Activated T-cell treated with anti-CD3 and anti-CD28 coated beads, Interleukin-2, amount 50 U/mL, for 4 hours (primary cell): ENCODE measurements at places on chromosomes 6 and 20.
A peak's percentile ranks its signal among the peaks of the same experiment; 100 is the strongest.

- DNase-seq: no peak
These were observed 272.8 kb downstream of the MAFB start for GRCh38 chr20:40416274-40416673.

GRCh38 chr6:53240761-53241160 lies 92.1 kb upstream of the GCM1 start:
- DNase-seq: no peak

DNA sequence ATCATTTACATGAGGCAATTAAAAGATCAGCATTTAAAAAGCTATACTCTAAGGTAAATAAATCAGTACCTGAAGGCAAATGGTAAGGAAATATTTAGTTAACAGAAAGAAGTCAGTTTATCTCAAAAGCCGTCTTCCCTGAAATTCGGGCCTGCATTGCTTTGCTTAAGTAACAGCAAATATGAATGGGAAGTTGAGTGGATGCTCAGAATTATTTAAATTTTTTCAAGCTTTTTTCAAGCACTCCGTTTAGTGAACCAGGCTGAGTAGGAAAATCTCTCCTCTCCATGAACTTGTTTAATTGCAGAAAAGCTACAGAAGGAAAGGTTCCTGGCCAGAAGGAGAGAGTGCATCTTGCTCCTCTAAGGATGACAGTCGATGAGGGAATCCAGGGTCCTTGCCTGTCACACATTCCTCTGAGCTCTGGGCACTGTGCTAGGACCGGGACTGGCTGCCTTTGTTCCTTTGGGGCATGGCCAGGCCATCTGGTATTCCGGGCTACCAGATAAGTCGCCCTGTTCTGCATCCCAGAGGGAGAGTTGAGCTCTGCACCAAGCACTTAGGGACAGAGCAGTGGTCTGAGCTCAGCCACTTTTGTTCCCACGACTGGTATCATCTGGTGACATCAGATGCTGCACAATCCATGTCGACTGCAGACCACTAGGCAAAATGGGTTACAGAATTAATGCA lies 77.6 kb downstream of the RIN2 start:
- no peak for DNase-seq

DNA sequence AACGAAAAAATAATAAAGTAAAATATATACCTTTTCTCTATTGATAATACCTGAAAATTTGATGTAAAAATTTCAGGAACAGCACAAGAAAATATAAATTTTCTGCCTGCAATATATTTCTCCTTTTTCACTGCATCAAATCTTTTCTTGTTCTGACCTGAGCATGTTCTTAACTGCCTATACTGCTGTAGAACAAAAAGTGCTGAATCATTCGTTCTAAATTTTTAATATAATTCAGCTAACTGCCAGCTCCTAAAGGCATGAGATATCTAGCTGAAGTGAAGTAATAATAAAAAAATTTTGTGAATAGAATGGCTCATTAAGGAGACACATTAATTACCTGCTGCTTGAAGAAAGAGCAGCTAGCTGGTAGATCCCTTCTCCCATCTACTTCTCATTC lies 188.6 kb upstream of the FKBP1C start:
- DNase-seq: no peak

GRCh38 chr20:40232273-40232672 lies 456.8 kb downstream of the MAFB start:
- no peak for DNase-seq

GRCh38 chr20:11537032-11537431 lies 380.7 kb upstream of the BTBD3 start:
- no peak for DNase-seq

DNA sequence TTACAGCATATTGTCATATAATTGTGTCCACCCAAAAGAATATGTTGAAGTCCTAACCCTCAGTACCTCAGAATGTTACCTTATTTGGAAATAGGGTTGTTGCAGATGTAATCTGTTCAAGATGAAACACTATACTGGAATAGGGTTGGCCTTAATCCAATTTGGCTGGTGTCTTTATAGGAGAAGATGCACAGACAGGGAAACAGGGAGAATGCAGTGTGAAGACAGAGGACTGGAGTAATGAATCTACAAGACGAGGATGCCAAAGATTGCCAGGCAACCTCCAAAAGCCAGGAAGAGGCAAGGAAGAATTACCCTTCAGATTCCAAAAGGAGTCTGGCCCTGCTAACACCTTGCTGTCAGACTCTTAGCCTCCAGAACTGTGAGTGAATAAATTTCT lies 482.9 kb downstream of the PTPRT start:
- no peak for DNase-seq

- no peak for DNase-seq
These were observed 7.2 kb downstream of the ACSS1 start for GRCh38 chr20:25050501-25051350.

DNA sequence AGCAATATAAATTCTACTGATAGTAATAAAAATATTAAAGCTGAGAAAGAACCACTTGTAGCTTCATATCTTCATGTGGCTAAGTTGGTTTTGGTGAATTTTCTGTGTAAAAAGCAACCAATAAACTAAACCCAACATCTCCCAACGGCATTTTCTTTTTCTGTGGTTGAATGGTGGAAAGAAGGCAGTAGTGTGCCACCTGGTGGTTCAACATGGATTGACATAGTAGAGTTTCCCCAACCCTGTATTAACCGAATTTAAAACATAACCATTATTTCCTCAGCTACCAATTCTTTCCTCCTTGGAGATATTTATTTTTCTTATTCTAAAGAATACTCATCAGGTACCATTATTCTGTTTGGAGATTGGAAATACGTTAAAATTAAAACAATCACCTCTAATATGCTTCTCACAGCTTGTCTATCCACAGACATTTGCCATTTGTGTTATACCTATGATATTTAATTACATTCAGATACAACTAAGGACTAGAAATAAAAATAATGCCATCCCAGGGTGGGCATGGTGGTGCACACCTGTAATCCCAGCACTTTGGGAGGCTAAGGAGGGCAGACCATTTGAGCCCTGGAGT lies 117.1 kb upstream of the EEF1E1 start:
- peak; percentile 10 for DNase-seq

DNA sequence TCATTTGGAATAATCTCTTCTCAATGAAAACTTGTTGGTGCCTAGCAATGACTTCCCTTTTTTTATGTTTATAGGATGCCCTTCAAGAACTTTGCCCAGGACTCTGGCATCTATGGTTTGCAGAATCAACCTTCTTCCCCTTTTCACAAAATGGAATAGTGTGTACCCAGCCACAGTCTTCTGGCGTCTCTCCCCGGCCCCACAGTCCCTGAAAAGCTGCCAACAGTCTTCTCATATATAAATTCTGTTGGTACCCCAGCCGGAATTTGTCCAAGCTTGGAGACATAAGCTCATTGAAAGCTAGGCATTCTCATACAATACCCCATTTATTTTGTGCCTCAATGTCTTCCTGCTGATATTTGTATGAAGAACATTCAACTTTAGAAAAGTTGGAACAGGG lies 26.4 kb upstream of the MCM3 start:
- DNase-seq: no peak

- DNase-seq: peak; percentile 30
These were observed 19.3 kb downstream of the FAXC start for GRCh38 chr6:99330159-99330558.

GRCh38 chr20:61919675-61920365 lies 145.9 kb downstream of the TAF4 start:
- DNase-seq: no peak

DNA sequence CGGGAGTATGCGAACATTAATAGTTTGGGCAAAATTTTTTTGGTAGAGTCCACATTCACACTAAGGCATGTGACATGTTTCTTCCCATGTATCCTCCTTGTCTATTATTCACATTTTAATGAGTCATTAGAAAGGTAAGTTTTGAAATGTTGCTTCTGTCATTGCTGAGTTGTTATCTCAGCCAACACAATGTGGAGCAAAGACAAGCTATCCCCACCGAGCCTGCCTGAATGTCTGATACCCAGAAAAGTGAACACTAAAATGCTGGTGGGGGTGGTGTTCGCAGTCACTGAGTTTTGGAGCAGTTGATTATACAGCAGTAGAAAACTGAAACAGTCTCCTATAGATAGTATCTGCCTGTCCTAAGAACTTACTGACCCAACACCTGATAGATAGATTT lies 68.3 kb upstream of the ASF1A start:
- no peak for DNase-seq

DNA sequence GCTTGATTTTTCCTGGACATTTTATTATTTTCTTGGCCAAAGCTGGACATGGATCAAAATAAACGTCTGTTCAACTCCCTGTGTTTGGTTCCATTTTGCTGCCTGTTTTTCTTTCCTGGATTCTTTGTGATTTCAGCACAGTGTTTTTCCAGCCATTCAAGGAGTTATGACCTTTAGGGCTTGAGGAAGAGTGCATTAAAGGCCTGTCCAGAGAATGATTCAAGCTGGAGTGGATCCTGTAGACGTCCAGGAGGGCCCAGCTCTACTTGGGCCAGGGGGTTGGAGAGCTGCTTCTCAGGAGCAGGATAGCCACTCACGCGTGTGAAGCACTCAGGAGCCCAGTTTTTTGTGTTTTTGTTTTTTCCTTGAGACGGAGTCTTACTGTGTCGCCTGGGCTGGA lies 56.5 kb upstream of the IER3 start:
- no peak for DNase-seq

DNA sequence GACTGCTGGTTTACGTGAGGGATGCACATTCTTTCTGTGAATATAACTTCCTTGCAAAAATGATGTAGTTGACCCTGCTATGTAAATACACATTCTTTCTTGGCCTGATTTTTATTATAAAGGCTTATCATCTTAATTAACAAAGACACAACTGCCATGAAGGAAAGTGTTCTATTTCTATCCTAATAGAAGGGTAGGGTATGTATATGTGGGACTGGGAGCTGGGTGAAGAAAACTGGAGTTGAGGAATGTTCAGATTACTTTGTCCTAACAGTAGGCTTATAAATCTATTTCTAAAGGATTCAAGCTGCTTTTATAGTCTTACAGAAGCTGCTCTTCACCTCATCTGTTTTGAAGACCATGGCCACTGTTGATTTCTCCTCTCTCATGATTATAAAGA lies 76.5 kb upstream of the RGS17 start:
- DNase-seq: no peak

GRCh38 chr6:18044108-18044783 lies 56.8 kb upstream of the KIF13A start:
- DNase-seq: no peak

DNA sequence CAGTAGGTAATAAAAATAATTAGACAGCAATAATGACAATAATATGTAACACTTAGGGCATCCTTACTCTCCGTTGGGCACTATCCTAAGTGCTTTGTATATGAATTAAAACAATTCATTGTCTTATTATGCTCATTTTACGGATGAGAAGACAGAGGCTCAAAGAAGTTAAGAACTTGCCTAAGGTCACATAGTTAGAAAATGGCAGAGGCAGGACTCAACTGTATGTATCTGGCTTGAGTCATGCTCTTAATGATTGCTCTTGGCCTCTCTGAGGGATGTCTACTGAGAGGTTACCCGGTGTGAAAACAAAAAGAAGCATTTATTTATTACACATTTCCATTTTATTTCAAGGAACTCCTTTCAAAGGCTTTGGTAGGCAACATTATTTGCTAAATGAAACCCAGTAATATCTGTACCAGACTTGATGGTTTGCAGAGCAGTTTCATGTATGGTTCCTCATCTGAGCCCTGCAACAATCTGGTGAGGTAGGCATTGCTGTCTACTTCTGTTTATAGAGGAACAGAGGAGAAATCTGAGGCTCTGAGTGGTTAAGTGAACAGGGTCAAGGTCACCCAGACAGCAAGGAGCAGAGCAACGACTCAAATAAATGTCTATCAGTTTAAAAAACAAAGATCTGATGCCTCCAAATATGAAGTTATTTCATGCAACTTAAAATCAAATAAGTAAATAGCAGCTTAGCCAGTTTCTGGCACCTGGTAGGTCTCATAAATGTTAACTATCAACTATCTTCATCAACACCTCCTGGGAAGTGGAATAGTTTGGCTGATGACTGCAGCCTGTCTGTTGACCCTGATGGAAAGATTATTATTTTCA lies 4.2 kb upstream of the PARD6B start:
- DNase-seq: no peak

- no peak for DNase-seq
These were observed 198.9 kb upstream of the SSTR4 start for GRCh38 chr20:22836211-22836610.

DNA sequence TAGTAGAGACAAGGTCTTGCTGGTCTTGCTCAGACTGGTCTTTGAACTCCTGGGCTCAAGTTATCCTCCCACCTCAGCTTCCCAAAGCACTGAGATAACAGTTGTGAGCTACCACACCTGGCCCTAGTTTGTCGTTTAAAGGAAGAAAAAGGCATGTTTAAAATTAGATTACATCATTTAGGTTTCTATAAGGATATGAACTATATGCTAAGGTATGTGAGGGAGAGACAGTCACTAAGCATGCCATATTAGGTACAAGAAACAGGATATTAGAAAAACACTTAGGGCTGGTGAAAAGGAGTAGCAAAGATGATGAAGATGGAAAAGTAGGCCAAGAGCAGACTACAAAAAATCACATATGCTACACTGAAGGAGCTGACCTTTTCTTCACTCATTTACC lies 106.4 kb downstream of the ASCC3 start:
- DNase-seq: no peak

DNA sequence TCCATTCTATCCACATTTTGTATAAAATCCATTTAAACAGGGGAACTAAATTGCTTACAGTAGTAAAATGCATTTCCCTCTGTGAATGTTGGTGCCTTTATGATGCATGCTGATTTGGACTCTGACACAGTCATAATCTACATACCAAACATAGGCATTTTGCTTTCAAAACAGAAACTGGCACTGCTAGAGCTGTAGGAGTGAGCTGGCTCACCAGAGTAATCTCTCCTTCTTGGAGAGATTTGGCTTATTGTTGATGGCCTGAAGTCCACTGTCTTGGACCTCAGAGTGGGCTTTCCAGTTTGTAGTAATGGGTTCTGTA lies 363.2 kb upstream of the FLRT3 start:
- no peak for DNase-seq

- no peak for DNase-seq
These were observed 7.5 kb downstream of the HELZ2 start for GRCh38 chr20:63566395-63567135.

DNA sequence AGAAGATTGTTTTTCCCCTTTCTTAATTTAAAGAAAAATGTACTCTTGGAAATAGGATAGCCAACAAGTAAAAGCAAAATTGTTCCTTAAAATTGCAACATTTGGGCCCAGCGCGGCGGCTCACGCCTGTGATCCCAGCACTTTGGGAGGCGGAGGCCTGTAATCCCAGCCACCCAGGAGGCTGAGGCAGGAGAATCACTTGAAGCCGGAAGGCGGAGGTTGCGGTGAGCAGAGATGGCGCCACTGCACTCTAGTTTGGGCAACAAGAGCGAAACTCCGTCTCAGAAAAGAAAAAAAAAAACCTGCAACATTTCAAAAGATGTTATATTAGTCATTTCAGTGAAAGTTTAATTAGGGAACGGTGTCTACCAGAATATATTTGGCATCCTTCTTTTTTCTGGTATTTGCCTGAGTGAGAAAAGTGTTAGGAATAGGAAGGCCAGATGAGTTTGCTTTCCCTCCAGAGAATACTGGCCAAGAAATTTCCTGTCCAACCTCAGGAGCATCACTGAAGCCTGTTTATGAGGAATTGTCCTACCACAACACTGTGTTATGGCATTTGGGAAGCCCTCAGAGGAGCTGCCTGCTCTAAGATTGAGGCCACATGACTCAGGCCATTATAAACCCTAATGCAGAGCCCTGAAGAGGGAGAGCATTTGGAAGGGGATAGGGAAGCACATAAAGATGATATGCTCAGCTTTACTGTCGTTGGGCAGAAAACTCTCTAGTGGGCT lies 1.2 kb upstream of the GJA1 start:
- DNase-seq: no peak
